PC-9 (cell line): ENCODE measurements at places on chromosomes 13 and 19. TPM values are rescaled to one million over a fixed set of nuclear protein-coding genes. Genes with fewer than 3 reads are reported as not detected.

GRCh38 chr19:58304748-58305064 lies 471 bp upstream of the ERVK3-1 start:
- H3K4me1 ChIP-seq: peaks cover 6% of the 10 kb centered on the region
- no peaks in the 10 kb centered on the region for H3K36me3 ChIP-seq
- no peak overlapping the region for H3K27ac ChIP-seq
- H3K4me3 ChIP-seq: peak overlapping the region; percentile 94

- H3K27me3 ChIP-seq: peaks cover 46% of the 10 kb centered on the region
- no peaks in the 10 kb centered on the region for H3K36me3 ChIP-seq
- H3K4me1 ChIP-seq: no peaks in the 10 kb centered on the region
- H3K27ac ChIP-seq: no peak overlapping the region
- no peak overlapping the region for H3K4me3 ChIP-seq
Measured at GRCh38 chr19:50722201-50723013, 757 bp upstream of the CLEC11A start.

GRCh38 chr19:12448808-12449207 lies 8.0 kb upstream of the ZNF443 start:
- peaks cover 9% of the 10 kb centered on the region for H3K4me1 ChIP-seq
- no peaks in the 10 kb centered on the region for H3K27me3 ChIP-seq
- H3K4me3 ChIP-seq: no peak overlapping the region
- DNase-seq: no peak

DNA sequence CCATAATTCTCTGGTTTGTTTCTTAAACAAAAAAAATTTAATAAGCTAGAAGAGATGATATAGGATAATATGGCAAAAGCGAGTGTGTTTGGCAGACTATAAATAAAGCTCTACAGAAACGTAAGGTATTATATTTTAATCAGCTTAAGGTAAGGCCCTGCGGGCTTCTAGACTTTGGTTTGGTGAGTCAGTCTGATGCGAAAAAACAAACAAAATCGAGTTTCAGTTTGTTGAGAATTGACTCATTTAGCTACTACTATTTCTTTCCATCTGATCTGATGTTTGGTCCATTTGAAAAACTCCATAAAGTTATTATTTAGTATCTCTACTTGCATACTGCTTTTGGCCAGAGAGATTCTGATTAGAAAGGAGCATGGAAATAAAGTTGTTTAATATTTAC lies 138.0 kb downstream of the MIPEP start:
- H3K4me1 ChIP-seq: no peaks in the 10 kb centered on the region
- no peaks in the 10 kb centered on the region for H3K36me3 ChIP-seq
- H3K27me3 ChIP-seq: no peaks in the 10 kb centered on the region
- H3K27ac ChIP-seq: no peak overlapping the region
- H3K4me3 ChIP-seq: no peak overlapping the region
- no peak for DNase-seq

- H3K36me3 ChIP-seq: no peaks in the 10 kb centered on the region
- H3K4me3 ChIP-seq: no peak overlapping the region
- no peaks in the 10 kb centered on the region for H3K4me1 ChIP-seq
- peaks cover 41% of the 10 kb centered on the region for H3K27me3 ChIP-seq
- no peak for DNase-seq
Measured at GRCh38 chr13:21218351-21219035, 42.0 kb downstream of the MRPL57 start.

The CEACAM8 gene
- total RNA-seq: not detected in 2 replicates

- no peak overlapping the region for H3K4me3 ChIP-seq
- H3K27me3 ChIP-seq: no peaks in the 10 kb centered on the region
- peak overlapping the region; percentile 85 for H3K27ac ChIP-seq
- H3K4me1 ChIP-seq: peaks cover 53% of the 10 kb centered on the region
Measured at GRCh38 chr13:45205124-45205523, 4.3 kb upstream of the KCTD4 start.

DNA sequence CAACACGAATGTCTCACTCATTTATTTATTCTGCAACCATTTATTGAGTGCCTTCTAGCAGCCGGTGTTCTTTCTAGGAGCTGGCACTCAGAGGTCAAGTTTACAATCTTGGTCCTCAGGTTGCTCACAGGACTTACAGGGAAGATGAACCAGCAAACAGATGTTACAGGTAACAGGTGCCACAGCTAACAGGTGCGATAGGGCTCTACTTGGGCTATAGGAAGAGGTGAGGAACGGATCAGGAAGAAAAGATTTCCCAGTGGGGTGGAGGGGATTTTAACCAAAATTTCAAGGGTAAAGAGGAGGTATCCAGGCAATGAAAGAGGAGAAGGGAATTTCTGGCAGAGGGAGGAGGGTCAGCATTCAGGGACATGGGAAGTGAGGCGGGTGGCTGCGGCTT lies 87.3 kb upstream of the FARP1 start:
- H3K27ac ChIP-seq: no peak overlapping the region
- H3K4me1 ChIP-seq: no peaks in the 10 kb centered on the region
- no peak overlapping the region for H3K4me3 ChIP-seq
- H3K27me3 ChIP-seq: no peaks in the 10 kb centered on the region

The ZNF486 gene
- 4.8 and 6.6 TPM in 2 replicates for total RNA-seq

The RFPL4A gene
- not detected in 2 replicates for total RNA-seq

DNA sequence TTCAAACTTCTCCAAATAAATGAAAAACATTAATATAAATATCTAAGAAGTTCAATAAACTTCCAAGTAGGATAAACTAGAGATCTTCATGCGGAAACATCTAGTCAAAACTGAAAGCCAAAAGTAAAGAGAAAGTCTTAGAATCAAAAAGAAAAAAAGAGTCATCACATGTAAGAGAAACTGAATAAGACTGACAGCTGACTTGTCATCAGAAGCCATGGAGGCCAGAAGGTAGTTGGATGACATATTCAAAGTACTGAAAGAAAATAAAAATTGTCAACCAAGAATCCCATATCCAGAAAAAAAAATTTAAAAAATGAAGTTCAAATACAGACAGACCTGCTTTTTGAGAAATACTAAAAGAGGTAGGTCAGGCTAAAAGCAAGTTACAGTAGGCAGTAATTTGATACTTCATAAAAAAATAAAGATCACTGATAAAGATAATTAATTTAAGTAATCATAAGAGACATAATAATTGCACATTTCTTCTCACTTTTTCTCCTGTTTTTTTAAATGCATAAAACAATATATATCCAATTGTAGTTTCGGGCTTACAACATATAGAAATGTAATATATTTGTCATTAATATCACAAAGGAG lies 327.6 kb upstream of the PCDH9 start:
- DNase-seq: no peak
- H3K36me3 ChIP-seq: no peaks in the 10 kb centered on the region
- no peaks in the 10 kb centered on the region for H3K4me1 ChIP-seq
- H3K27me3 ChIP-seq: no peaks in the 10 kb centered on the region
- H3K4me3 ChIP-seq: no peak overlapping the region

DNA sequence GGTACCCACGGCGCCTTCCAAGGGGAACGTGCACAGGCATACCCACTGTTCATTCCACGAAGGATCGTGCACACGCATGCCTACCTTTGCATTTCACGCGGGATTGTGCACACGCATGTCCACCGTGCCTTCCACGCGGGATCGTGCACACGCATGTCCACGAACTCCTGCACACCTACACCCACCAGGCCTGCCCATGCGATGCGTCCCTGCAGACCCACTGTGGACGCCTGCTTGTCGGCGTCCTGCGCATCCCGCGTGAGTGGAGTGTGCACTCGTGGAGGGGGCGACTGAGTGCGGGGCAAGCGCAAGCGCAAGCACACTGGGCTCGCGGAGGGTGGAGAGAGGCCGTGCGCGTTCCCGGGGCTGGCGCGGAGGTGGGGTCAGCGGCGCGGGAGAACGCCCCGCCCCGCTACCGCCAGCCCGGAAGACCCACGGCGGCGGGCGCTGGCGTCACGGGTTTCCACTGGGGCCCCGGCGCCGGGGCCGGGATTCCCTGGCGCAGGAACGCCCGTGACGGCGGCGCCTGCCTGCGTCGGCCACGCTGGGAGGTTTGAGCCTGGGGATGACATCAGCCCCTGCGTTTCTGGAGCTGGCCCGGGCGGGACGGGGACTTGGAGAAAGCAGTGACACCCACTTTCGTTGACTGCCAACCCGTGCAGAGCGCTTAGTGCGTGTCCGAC lies 18.7 kb downstream of the GADD45B start:
- H3K4me3 ChIP-seq: peak overlapping the region; percentile 62
- DNase-seq: peak; percentile 32
- no peaks in the 10 kb centered on the region for H3K27me3 ChIP-seq
- peaks cover 37% of the 10 kb centered on the region for H3K4me1 ChIP-seq
- H3K27ac ChIP-seq: peak overlapping the region; percentile 75

The AZU1 gene
- not detected in 2 replicates for total RNA-seq

DNA sequence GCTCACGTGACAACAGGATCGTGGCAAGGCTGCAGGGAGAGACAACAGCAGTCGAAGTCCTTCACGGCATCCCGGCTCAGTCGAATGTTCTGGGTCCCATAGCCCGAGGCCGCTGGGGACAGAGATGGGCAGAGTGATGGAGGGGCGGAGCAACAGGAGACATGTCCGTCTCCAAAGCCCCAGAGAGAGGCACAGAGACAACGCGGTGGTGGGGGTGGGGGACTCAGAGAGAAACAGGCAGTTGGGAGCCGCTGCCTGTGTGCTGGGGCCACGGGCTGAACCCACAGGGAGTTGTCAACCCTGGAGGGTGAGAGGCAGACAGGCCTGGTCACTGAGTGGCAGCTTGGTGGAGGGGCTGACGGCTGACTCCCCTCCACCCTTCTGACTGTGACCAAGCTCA lies 20.4 kb downstream of the NOSIP start:
- no peaks in the 10 kb centered on the region for H3K27me3 ChIP-seq
- peak; percentile 15 for DNase-seq
- H3K27ac ChIP-seq: no peak overlapping the region
- H3K36me3 ChIP-seq: no peaks in the 10 kb centered on the region
- H3K4me3 ChIP-seq: no peak overlapping the region
